GM23338 (cell line): ENCODE measurements at places on chromosomes 6 and 20. TPM values are rescaled to one million over a fixed set of nuclear protein-coding genes. Genes with fewer than 3 reads are reported as not detected.

The KCNQ2 gene
- total RNA-seq = 61.7 and 92.4 TPM in 2 replicates

GRCh38 chr6:45982280-45983036 lies 33.2 kb downstream of the CLIC5 start:
- no peaks in the 10 kb centered on the region for H3K36me3 ChIP-seq
- H3K27me3 ChIP-seq = no peaks in the 10 kb centered on the region
- no peaks in the 10 kb centered on the region for H3K4me1 ChIP-seq
- DNase-seq = no peak

- no peaks in the 10 kb centered on the region for H3K27me3 ChIP-seq
- H3K4me1 ChIP-seq = no peaks in the 10 kb centered on the region
- no peak overlapping the region for H3K4me3 ChIP-seq
- DNase-seq = no peak
These were observed 118.7 kb downstream of the SMOC2 start for GRCh38 chr6:168559574-168560098.

DNA sequence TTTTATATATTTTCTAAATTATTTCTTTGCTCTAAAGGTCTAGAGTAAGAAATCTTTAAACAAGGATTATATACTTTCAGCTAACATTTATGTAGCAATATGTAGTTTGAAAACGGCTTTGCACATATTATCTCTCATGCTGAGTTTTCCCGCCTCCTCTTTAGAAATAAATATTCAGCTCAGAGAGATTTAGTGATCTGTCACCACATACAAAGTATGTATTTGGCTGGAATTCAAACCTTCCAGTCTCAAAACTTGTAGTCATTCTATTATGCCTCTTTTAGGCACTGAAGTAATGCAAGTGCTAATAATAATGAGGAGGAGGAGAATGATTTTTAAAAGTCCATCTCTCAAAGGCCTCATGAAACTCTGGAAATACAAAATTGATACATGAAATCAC lies 525.0 kb downstream of the GRIK2 start:
- DNase-seq = no peak
- no peaks in the 10 kb centered on the region for H3K36me3 ChIP-seq
- H3K4me3 ChIP-seq = no peak overlapping the region
- H3K4me1 ChIP-seq = no peaks in the 10 kb centered on the region

The ENPP5 gene
- total RNA-seq = 10.6 and 13.0 TPM in 2 replicates

- H3K4me1 ChIP-seq = no peaks in the 10 kb centered on the region
- H3K27ac ChIP-seq = no peak overlapping the region
- H3K4me3 ChIP-seq = no peak overlapping the region
These were observed 186.3 kb upstream of the SYNCRIP start for GRCh38 chr6:85828973-85829372.

DNA sequence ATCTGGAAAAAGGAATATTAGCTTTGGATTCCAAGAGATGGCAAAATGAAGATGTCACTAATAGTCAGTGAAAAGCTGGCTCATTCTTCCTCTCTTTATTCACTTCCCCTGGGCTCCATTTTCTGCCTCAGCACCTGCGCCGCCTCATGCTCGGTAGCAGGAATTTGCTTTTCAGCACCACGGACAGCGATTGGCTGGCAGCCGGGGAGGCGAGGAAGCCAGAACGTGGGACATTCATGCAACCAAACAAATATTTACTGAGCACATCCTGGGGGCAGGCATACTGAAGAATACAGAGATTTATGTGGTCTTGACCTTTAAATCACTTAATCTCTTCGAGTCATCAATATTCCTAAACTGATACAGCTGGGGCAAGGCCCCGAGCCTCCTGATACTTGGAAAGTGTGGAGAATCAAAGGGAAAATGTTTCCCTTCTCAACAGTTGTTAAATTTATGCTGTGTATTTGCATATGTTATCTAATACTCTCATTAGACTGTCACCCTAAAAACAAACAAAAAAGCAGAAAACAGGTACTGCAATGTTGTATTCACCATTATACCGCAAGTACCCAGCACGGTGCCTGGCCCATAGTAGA lies 12.1 kb upstream of the PDYN start:
- H3K4me1 ChIP-seq = peaks cover 14% of the 10 kb centered on the region; the same call in 1 of the 2 replicates
- H3K36me3 ChIP-seq = no peaks in the 10 kb centered on the region
- H3K4me3 ChIP-seq = no peak overlapping the region
- no peak overlapping the region for H3K27ac ChIP-seq
- DNase-seq = peak; percentile 91

The APOM gene
- total RNA-seq = 1.2 and 4.2 TPM in 2 replicates

DNA sequence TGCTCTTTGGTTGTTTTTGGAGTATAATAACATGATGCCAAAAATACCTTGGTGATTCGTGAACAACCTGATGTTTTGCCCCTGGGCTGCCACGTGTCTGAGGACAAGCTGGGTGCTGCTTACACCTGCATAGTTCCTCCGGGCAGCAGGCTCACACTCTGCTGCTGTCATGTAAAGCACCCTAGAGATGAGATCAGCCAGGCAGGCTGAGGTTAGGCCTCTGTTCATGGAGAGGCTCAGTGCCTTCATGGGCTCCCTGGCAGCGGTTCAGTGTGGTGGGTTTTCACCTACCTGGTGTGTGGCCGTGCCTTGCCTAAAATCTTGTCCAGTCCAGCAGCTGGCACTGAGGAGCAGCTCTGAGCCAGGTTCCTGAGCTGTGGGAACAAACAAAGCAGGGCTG lies 60.1 kb upstream of the TAGAP start:
- no peak overlapping the region for H3K4me3 ChIP-seq
- no peaks in the 10 kb centered on the region; the same call in 1 of the 2 replicates for H3K36me3 ChIP-seq
- peaks cover 7% of the 10 kb centered on the region; the same call in 1 of the 2 replicates for H3K4me1 ChIP-seq
- no peak overlapping the region for H3K27ac ChIP-seq
- no peak for DNase-seq
- no peaks in the 10 kb centered on the region for H3K27me3 ChIP-seq

The HCRTR2 gene
- total RNA-seq = not detected in 2 replicates

GRCh38 chr6:146429831-146430230 lies 113.8 kb upstream of the RAB32 start:
- no peaks in the 10 kb centered on the region for H3K36me3 ChIP-seq
- peaks cover 16% of the 10 kb centered on the region for H3K27me3 ChIP-seq
- DNase-seq = no peak
